ENCODE measurements at places on chromosomes 12 and 14.

GRCh38 chr14:104341532-104342434, 203.4 kb downstream of the KIF26A start:
- peak; percentile 72 for DNase-seq

DNA sequence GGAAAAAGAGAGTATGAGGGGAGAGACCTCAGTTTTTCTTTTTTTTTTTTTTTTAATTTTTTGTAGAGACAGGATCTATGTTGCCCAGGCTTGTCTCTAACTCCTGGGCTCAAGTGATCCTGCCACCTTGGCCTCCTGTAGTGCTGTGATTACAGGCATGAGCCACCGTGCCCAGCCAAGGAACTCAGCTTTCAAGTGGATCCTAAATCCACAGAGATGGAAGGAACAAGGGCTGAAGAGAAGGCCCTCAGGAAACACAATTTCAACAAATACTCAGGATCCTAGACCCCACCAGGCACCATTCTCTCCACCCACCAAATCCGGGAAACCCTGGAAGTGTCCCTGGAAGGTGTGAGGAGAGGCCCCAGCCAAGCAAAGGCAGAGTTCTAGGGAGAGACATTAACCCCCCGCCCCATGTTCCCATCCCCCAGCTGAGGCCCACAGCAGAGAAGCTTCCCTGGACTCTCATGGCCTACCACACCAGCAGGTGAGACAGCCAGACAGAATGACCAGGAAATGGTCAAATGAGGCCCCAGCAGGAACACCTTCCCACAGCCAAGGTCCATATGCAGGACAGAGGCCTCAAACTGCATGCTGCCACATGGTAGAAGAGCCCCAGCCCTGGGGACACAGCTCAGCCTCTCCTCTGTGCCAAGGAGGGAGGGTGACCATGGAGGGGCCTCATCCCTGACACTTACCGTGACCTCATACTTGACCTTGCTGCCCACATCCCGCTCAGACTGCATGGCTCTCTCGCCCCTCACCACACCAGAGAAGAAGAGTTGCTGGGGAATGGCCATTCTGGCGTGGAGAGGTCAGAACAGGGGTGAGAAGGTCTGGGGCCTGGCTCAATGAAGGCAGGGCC, 14.1 kb downstream of the ITGA7 start:
- DNase-seq: no peak

DNA sequence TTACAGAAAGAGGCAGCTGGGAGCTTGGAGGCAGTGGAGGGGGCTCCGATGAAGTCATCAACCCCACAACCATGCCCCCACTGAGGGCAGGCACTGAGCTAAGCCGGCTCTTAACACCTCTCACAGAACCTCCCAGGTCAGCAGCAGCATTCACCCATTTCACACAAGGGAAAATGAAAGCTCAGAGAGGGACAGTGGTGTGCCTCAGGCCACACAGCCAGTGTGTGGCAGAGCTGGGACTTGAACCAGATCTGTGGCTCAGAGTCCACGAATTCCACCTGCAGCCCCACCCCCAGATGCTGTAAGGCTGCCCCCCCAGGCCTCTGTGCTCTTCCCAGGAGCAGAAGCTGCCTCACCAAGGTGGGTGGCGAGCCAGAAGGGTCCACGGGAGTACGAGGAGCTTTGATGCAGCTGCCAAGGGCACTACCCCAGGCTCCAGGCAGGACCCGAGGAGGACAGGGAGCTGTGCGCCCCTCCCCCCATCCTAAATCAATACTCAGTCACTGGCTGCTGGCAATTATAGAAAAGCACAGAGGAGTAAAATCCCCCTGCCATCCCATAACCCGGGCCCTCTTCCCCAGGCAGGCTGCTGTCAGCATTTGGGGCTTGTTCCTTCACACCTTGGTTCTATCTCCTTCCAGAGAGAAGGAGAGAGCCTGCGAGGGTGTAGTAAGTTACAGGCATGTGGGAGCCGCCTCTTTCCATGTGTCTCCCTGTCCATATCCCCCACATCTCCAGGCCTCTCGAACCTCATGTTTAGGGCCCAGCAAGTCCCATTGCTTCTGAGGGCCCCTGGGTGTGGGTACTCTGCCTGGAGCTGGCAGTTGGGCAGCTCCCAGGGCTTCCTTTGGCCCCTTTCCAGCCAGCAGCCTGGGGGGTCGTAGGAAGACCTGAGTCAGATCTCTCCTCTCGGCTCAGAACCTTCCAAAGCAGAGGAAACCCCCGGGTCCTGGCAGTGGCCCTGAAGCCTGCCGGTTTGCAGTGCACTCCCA, 47.6 kb downstream of the FAM222A start:
- DNase-seq: no peak

DNA sequence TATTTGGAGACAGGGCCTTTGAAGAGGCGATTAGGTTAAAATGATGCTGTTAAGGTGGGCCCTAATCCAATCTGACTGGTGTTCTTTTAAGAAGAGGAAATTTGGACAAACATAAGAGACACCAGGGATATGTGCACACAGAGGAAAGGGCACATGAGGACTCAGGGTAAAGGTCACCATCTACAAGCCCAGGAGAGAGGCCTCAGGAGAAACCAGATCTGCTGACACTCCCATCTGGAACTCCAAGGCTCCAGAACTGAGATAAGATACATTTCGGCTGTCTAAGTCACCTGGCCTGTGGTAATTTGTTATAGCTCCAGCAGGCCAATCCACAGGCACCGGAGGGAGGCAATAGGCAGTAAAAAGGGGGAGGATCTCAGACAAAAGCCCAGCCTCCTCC, 48.6 kb downstream of the KICS2 start:
- no peak for DNase-seq

GRCh38 chr14:61147831-61148549, 133.1 kb downstream of the TMEM30B start:
- no peak for DNase-seq
